ENCODE measurements at places on chromosomes 11 and 22.

GRCh38 chr11:123653827-123654565 is 428 bp downstream of the SCN3B start:
- DNase-seq = no peak

DNA sequence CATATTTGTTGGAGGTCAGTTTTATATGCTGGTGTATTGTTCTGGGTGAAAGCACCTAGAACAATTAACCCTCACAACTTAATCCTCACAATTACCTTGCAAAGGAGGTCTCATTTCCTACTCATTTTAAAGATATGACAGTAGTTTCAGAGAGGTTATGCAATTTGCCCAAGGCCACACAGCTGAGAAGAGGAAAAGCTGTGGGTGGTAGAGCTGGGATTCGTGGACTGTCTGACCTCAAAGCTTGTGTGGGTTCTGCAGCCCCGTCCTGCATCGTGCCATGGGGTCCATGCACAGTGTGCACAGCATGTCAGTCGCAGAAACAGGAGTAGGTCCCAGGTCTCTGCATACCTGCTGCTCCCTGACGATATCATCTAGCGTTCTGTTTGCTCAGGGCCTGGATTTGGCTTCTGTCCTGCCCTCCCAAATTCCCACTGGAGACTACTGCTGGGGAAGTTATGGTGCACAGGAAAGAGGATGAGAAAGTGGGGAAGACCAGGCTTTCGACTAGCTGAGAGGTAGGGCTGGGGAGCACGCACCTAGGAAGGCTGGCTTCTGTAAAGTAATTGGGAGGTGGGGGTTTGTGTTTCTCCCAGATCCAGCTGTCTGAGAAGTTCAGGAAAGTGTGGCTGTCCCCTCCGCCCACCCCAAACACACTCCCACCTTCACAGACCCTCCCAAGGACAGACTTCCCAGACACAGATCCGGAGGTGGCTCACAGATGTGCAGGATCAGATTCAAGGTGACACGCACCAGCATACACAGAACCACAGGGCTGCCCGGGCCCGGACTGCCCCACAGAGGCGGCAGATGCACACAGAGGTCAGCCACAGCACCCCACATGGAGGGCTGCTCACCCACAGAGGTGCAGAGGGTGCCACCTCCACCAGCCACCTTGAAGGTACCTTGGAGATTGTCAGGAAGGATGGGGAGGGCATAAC is 2.0 kb downstream of the BACE1 start:
- no peak for DNase-seq

- no peak for DNase-seq
These were observed 253.9 kb upstream of the ARHGAP20 start for GRCh38 chr11:110966131-110966530.

GRCh38 chr11:93907901-93908300 is 57.5 kb upstream of the VSTM5 start:
- DNase-seq = no peak

DNA sequence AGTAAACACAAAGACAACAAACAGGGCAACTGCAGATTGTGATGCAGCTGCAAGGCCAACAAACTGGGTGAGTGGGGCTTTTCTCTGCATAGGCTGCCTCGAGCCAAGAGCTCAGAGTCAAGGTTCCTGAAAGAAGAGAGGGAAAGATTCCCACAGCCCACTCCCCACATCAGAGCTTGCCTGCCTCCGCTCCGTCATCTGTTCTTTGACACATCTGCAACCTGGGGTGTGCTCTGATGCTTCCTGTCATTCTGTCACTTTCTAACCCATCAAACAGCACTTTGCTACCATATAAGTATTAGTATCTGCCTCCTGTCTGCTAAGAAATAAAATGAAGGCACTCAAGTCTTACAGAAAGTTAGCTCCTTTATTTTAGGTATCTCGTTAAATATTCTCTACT is 46.9 kb downstream of the C22orf31 start:
- DNase-seq = no peak

DNA sequence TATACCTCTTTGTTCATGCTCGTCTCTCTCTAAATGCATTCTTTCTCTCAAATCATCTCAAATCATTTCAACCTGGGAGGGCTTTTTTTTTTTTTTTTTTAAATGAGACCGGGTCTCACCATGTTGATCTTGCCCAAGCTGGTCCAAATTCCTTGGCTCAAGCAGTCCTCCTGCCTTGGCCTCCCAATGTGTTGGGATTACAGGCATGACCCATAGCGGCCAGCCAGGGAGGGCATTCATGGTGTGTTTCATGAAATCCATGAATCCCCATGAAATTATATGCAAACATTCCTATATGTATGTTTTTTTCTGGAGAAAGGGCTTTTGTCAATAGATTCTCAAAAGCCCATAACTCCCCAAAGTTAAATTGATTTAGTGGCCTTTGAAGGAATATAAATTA is 26.2 kb downstream of the ATG13 start:
- no peak for DNase-seq

GRCh38 chr11:66889960-66890359 is 33.1 kb downstream of the LRFN4 start:
- DNase-seq = no peak

GRCh38 chr11:64834723-64835615 is 9.5 kb downstream of the CDC42BPG start:
- DNase-seq = no peak

DNA sequence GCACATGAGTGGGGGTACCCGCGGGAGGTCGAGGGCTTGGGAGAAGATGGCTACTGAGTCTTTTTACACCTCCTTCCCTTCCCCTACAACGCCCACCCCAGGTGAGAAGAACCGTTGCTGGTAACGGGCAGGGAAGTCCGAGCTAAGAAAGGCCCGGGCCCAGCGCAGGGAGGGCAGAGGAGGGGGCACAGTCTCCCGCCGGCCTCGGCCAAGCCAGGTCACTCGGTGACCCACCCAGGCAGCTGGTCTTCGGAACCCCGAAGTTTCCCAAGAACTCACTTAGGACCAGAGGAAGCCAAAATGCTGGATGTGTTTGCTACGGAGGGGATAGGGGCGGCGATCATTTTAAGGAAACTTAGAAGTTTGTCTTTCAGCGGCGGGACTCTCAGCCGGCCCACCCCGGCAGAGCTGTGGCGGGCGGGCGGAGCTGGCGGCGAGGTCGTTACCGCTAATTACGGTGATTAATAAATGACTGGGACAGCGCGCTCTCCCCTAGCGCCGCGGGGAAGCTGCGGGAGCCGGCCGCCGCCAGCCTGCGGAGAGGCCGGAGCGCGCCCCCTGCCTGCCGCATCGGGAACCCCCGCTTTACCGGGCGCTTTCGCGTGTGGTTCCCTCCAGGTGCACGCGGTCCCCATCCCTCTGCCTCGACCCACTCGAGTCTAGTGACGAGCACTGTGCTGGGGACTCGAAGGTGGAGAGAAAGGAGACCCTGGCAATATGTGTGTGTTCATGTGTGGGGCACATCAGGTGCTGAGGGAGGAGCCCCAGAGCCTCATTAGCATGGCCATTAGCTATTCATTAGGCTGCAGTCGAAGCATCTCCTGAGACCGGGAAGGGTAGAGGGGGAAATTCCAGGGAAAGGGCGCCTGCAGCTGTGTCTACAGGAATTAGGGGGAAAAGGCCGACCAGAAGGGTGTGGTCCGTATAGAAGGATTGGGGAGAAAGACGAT is 945 bp downstream of the ROBO3 start:
- DNase-seq = no peak

- DNase-seq = no peak
These were observed 351.1 kb downstream of the MN1 start for GRCh38 chr22:27450448-27450847.

DNA sequence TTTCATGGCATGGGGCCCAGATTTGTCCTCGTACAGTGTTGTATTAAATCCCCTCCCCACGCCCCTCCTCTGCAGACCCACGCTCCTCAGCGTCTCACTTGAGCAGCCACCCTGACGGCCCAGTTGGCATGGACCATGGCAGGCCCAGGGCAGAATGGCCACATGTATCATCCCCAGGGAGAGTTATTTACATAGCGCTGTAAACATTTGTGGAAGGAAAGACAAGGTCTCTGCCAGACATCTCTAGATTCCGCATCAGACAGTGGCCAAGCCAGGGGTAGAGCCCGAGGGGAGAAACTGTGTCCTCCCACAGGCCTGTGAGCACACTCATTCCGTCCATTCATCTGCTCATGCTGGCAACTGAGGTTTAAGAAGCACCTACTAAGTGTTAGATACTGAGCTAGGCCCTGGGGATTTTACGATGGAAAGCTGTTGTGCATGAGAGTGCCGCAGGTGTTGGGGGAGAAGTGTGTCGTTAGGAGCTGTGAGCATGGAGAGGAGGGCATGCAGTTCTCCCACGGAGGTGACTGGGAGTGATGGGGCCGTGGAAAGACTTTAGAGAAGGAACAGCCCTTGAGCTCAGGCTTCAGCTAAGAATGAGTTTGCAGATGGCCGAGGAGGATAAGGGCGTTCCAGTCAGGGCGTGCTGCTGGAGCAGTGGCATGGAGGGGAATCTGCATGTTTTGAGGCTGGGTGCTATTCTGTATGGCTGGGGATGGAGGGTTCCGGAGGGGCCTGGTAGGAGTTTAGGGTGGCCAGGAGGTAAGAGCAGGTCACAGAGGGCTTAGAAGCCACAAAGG is 94.9 kb downstream of the GRIK4 start:
- DNase-seq = no peak

GRCh38 chr11:28963187-28963586 is 855.0 kb downstream of the METTL15 start:
- DNase-seq = no peak

DNA sequence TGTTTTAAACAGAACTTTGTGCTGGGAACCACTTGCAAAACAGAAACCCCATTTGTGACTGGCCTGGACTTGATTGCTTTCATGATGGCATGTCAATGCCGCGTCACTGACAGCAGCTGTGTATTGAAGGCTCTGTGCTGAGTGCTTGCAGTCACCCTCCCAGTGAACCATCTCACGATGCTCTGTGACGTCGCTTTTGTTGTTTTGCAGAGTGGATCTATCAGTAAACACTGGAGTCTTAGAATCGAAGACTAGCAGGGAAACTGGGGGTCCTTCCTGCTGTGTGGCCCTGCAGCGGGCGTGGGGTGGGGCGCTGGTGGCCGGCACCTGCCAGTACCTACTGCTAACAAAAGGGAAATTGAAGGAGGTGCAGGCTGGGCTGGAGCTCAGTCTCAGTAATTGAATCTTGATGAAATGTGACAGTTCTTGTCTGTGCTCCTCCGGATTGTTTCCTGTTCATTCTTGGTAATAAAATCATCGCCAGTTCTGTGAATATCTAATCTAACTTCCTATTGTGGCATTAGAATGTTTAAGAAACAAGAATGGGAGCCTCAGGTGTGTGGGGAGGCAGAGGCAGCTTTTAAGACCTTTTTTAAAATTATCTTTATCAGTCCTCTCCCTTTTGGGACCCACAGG is 50.5 kb upstream of the PARVG start:
- no peak for DNase-seq

- DNase-seq = no peak
These were observed 1.0 kb upstream of the BRSK2 start for GRCh38 chr11:1388763-1389102.

DNA sequence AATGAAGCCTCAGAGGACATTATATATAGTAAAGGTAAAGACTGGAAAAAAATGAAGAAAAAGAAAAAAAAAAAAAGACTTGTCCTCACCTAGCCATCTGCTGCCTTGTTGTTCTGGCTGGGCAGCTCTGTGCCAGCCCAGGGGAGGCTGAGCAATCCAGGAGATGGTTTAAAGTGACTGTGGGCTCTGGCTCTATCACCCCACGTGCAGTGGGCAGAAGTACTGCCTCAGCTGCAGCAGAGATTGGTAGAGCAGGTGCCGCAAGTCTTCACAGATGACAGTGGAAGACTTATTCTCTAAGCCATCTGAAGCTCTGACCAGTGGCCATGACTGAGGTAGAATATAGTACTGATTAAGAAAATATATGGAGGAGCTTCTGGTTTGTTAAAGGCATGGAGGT is 62.2 kb downstream of the SGSM3 start:
- no peak for DNase-seq

DNA sequence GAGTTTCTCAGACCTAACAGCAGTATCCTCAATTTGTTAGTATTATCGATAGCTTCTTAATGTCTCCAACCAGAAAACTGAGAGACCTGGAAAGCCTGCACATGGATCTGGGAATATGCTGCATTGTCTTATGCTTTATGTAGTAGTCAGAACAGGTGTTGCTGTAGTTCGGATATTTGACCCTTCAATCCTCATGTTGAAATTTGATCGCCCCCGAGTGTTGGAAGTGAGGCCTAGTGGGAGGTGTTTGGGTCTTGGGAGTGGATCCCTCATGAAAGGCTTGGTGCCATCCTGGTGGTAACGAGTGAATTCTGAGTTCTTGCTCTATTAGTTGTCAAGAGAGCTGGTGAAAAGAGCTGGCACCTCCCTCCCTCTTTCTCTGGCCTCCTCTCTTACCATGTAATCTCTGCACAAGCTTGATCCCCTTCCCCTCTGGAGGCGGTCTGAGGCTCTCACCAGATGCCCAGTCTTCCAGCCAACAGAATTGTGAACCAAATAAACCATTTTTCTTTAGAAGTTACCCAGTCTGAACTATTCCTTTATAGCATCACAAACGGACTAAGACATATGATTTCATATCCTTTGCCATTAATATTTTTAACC is 227.1 kb downstream of the DDX10 start:
- DNase-seq = no peak
